ENCODE measurements at places on chromosomes 6 and 20. TPM values are rescaled to one million over a fixed set of nuclear protein-coding genes. Genes with fewer than 3 reads are reported as not detected.

The FRK gene
- total RNA-seq = 1.8 TPM

The PPIL4 gene
- 34.9 TPM for total RNA-seq

The CCN6 gene
- 0.24 TPM for total RNA-seq

The SLC17A2 gene
- not detected for total RNA-seq

The EDN3 gene
- total RNA-seq = not detected

The ZC2HC1B gene
- not detected for total RNA-seq

The MOG gene
- not detected for total RNA-seq

The CAGE1 gene
- not detected for total RNA-seq

The VIP gene
- total RNA-seq = not detected

The DNAH8 gene
- total RNA-seq = not detected

The UFL1 gene
- total RNA-seq = 24.2 TPM

The ISM1 gene
- total RNA-seq = 0.39 TPM

The ALDH8A1 gene
- 0.12 TPM for total RNA-seq

The PPP1R3G gene
- total RNA-seq = 2.0 TPM

The TTK gene
- 146 TPM for total RNA-seq

The APCDD1L gene
- 122 TPM for total RNA-seq

The PAX1 gene
- total RNA-seq = not detected

The BNIP5 gene
- not detected for total RNA-seq

The FOXQ1 gene
- total RNA-seq = not detected

The SCAF8 gene
- total RNA-seq = 21.4 TPM

The CPNE5 gene
- not detected for total RNA-seq

The ZFAND3 gene
- total RNA-seq = 11.5 TPM

The CLPSL1 gene
- total RNA-seq = not detected

The ATP6V1G2 gene
- 2.3 TPM for total RNA-seq

The GPLD1 gene
- total RNA-seq = not detected

The GPR6 gene
- not detected for total RNA-seq

The KIF25 gene
- total RNA-seq = 0.39 TPM

The LST1 gene
- total RNA-seq = not detected

The MMP24 gene
- total RNA-seq = 0.59 TPM

The SALL4 gene
- total RNA-seq = 2.3 TPM

The KIF3B gene
- 27.5 TPM for total RNA-seq

Measured in RPMI7951 (cell line).